MV-4-11 (cell line): ENCODE measurements at places on chromosomes 3 and 15.

GRCh38 chr3:3804560-3804959, 5.3 kb downstream of the LRRN1 start:
- no peak for DNase-seq

DNA sequence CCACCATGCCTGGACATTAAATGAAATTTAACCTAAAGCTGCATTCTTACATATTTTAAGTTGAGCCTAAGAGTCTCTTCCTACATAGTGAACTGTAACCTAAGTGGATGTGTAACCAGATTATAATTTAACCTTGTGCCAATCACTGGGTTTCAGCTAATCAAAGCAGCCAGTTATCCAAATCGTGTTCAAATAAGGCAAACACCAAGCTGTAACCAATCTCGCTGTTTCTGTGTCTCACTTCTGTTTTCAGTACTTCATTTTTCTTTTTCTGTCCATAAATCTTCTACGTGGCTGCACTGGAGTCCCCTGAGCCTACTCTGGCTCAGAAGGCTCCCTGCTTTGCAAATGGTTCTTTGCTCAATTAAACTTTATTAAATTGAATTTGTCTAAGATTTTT, 186.1 kb upstream of the CNTN6 start:
- peak; percentile 30 for DNase-seq

DNA sequence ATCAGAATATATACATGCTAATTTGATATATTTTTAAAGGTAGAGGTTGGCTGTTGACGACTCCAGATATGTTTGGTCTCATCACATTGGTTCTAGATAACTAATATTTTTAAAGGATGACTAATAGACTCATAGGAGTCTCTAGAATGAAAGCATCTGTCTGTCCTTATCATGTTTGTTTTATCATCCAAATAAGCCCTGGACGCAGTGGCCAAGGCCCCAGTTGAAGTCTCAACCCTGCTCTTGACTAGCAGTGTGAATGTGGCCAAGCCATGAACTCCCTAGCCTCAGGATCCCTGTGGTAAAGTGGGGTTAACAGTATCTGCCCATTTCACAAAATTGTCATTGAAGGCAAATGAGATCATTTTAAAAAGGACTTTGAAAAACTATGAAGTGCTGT, 53.6 kb downstream of the ABHD2 start:
- no peak for DNase-seq

DNA sequence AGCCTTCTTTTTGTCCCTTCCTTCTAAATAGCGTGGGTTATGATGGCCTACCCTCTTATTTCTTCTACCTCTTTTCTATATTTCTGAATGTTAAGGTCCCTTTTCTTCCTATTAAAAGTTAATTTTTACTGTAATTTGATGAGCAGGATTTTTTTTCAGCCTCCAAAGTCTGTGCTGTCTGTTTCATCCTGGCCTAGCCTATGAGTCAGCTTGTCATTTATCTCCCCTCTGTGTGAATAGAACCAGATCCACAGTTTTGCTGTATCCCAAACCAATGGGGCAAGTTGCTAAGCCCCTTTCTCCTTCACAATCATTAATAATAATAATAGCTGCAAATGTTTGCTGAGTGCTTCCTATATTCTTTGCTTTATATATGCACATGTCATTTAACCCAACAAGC, 18.1 kb upstream of the C3orf38 start:
- no peak for DNase-seq

DNA sequence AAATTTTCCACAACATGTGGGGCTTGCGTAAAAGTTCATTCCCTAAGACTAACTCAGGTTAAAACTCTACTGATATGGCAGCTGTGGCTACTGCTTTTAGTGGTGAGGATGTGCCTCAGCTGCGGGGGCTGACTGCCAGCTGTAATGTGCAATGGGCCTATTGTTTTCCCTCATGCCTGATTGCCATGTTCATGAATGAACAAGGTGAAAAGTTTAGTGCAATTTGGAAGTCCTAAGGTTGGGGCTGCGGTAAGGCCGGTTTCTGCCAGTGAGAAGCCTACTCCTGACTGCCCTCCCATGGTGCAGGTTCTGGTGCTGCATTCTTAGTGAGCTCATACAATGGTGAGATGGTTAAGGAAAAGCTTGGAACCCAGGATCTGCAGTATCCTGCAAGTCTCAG, 10.9 kb upstream of the ALDH1L1 start:
- no peak for DNase-seq
